ENCODE measurements at places on chromosomes 16 and 17.

GRCh38 chr17:78800132-78800931, 18.3 kb upstream of the CYTH1 start:
- DNase-seq, result no peak

DNA sequence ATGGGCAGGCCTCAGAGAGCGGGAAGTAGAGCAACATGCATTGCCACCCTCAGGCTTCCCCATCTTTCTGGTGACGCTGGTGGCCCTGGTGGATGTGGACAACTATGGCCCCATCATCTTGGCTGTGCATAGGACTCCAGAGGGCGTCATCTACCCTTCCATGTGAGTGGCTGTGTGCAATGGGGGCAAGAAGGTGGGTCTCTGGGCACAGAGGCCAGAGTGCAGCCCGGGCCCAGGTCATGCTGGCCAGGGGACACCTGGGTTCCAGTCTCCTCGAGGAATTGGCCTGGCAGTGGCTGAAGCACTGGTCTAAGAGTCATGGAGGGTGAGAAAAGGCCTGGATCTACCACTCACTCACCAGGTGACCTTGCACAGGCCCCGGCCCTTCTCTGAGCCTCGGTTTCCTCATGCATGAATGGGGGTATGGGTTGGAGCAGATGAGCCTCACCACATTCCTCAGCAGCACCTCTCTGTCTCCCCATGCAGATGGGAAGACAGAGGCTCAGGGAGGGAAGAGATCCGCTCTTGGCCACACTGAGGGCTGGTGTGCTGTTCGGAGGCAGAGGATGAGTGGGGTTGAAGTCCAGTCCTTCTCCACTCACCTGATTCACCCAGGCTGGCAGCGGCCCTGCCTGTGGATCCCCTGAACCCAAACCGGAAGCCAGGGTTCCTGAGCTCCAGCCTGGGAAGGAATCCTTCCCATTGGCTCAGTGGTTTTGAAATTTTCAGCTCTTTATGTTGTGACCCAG, 7.2 kb upstream of the ADGRG3 start:
- no peak for DNase-seq

DNA sequence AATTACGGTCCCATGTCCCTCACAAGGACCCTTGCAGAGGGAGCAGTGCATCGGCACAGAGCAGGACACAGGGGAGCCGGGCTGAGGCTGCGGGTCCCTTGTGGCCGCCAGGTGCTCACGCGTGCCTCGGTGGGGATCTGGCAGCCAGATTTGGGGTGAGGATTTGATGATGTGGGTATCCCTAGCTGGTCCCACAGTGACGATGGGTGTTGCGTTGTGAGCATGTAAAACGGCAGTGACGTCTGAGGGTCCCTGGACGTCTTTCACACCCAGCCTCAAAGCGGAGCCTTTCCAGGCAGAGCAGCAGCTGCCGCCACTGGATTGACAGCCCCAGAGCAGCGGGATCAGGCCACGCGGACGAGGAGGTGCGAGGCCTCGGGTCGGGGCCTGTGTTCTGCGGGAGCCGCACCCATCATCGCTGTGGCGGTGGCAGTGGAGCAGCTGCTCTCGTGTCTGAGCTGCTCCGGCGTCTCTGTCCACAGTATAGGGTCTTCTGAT, 54.6 kb downstream of the WDR45B start:
- no peak for DNase-seq

DNA sequence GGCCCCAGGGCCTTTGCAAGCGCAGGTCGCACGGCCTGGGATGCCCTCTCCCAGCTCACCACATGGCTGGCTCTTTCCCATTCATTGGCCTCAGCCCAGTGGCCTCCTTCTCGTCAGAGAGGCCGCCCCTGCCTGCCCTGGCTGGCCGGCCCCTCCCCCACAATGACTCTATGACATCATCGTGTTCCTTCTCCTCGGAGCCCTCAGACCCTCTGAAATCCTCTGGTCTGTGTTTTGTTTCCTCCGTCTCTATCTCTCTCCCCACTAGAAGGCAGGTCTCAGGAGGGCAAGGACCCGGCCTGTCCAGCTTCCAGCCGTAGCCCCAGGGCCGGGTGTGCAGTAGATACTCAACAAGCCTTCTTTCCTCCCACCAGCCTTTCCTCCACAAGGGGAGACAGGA, 164.8 kb upstream of the FOXF1 start:
- DNase-seq, result no peak

DNA sequence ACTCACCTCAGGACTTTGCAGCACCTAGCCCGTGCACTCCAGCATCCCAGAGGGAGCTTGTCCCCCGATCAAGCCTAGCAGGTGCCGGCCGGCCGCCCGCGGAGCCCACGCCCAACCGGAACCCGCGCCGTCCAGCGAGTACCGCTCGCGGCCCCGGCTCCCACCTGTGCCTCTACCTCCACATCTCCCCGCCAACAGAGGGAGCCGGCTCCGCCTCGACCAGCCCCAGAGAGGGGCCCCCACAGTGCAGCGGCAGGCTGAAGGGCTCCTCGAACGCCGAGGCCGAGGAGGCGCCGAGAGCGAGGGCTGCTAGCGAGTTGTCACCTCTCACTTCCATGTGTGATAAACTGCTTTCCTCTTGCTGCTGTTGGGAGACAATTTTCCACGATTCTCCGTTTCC, 41.1 kb upstream of the DHRS7B start:
- DNase-seq, result no peak

DNA sequence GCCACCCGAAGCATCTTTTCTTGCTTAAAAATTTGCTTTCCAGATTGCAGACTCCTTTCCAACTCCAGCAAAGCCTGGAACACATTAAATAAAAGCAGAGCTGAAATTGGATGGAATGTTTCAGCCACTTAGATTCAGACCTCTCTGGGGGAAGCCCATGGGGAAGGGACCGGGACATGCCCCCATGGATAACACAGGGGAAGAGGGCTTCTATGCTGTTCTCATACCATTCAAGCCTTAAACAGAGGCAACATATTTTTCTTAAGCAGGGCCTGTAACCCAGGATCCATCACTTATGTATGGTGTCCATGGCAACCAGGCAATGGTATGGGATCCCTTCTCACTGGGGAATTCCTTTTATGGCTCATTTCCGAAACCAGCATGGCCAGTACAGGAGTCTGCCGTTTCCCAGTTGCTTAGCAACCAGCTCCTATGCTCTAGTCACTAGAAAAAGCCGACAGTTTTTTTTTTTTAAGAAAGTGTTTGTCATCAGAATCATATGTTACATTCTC, 62.0 kb upstream of the MARCHF10 start:
- no peak for DNase-seq

DNA sequence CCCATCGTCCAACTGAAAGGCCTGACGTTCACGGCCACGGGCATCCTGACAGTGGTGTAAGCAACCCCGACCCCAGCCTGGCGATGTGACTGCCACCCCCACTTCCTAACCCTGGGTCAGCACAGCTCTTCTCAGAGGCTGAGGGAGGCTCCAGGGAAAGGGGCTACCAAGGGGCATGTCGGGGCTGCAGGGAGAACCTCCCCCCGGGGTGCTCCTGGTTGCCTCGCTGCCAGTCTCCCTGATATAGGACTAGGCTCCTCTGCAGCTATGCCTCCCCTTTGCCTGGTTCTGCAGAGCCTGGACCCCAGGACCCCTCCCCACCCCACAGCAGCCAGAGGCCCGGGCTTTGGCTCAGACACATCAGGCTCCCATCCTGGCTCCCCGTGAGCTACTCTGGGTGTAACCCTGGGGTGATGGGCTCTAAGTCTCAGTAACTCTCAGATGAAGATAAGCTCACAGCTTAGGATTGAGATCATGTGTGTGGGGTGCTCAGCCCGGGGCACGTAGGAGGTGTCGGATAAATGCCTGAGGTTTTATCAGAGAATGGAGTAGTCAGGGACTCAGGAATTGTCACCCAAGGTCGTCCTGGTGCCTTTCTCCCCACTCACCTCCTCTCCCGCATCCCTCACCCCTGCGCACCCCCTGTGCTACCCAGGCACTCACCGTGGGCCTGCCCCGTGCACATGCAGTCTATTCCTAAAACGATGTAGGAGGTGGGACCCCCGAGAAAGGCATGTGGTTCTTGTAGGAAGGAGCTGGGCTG, 10.6 kb downstream of the ITGAD start:
- DNase-seq, result no peak

DNA sequence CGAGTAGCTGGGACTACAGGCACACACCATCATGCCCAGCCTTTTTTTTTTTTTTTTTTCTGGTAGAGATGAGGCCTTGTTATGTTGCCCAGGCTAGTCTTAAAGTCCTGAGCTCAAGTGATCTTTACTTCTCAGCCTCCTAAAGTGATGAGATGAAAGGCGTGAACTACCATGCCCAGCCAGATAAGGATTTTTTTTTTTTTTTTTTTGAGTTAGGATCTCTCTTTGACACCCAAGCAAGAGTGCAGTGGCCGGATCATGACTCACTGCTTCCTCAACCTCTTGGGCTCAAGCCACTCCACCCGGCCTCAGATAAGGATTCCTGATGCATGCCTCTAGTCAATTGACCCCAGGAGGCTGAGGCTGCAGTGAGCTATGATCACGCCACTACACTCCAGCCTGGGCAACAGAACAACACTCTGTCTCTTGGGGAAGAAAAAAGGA, 11.2 kb upstream of the PLEKHG4 start:
- DNase-seq, result no peak

- no peak for DNase-seq
These were observed 110.7 kb downstream of the WWOX start for GRCh38 chr16:78209951-78210661.

DNA sequence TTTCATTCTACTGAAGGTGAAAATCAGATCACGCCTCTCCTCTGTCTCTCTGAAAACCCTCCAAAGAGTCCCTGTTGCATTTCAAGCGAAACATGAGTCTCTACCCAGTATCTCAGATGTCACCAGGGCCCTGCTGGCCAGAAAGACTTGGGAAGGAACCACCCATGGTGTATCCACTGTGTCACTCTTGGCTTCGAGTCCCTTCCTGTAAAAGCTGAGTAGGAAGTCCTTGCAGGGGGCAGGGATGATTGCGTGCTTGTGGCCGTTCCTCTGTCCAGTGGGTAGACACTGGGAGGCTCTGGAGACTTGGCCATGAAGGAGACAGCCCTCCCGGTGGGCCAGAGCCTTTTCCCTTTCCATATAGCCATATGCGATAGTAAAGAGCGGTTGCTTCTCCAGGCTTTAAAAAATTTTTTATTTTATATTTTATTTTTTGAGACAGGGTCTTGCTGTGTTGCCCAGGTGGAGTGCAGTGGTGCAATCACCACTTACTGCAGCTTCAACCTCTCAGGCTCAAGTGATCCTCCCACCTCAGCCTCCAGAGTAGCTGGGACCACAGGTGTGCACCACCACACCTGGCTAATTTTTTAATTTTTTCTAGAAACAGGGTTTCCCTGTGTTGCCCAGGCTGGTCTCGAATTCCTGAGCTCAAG, 19.0 kb upstream of the RMI2 start:
- DNase-seq, result no peak

DNA sequence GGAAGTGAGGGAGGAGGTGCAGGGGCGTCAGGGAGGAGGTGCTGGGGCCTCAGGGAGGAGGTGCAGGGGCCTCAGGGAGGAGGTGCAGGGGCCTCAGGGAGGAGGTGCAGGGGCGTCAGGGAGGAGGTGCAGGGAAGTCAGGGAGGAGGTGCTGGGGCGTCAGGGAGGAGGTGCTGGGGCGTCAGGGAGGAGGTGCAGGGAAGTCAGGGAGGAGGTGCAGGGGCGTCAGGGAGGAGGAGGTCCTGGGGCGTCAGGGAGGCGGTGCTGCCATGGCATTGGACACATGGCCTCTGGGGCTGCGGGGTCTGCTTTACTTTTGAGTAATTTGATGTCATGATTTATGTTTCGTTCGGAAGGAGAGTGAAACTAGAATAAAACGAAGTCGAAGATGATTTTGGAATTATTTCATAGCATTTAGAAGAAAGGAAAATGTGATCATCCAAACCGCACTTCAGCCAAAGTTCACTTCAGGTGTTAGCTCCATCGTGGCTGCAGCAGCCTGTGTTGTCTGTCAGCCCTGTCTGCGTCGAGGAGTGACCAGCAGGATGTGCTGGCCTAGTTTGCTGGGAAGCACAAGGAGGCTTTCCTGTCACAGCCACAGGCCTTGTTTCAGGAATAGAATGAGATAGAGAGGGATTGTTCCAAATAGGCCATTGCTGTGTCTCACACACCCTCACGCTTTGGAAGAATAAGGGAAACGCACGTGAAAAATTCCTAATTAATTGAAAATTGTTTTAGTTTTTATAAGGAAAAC, 42.8 kb downstream of the RAB11FIP3 start:
- DNase-seq, result no peak

DNA sequence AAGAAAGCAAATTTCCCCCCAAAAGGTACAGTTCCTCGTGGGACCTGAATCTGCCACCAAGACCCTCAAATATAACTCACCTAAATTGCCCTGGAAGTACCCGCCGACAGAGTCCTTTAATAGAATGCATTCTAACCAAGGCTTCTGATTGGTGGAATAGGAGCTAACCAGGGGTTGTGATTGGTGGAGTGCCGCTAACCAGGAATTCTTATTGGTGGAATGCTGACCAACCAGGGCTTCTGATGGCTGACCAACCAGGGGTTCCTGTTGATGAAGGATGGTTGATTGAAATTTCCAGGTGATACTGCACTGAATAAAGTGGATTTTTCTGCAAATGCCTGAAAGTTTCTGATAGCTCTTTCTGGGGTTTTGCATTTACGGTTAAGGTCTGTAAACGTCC, 6.5 kb downstream of the TFAP4 start:
- no peak for DNase-seq

DNA sequence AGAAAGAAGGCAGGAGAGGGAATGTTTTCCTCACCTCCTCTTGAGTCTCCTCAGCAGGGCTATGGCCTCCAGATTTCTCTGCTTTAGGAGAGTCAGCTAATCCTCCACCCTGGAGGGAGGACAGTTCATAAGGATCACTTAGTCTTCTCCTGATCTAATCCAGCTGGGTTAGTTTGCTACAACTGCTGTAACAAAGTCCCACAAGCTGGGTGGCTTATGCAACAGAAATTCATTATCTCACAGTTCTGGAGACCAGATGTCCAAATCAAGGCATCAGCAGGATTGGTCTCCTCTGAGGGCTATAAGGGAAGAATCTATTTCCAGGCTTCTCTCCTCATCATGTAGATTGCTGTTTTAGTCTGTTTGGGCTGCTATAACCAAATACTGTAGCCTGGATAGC, 40.6 kb upstream of the XYLT1 start:
- no peak for DNase-seq

DNA sequence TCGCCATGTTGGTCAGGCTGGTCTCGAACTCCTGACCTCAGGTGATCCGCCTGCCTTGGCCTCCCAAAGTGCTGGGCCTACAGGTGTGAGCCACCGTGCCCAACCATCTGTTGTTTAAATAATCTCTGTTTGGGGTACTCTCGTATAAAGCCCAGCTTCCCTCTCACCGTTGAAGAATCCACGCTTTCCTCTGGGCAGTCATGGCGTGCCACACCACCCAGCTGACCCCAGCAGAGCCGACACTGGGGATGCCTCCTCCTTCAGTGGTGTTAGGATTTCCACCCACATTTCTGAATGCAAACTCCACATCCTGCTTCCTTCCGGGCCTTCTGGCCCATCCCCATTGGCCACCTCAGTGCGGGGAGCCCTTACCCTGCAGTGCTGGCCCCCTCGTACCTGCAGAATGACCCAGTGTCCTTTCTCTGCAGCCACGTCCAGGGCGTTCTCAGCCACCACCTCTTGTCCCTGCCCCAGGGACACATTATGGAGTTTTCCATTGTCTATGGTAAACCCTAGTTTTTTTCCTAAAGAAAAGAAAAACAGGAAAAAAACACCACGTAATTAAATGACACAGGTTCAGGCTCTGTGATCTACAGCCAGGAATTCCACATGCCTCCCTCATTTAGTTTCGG, 60.4 kb downstream of the PGS1 start:
- DNase-seq, result no peak

Measured in activated CD4-positive, alpha-beta memory T cell treated with anti-CD3 and anti-CD28 coated beads for 36 hours (primary cell).